ENCODE measurements at places on chromosomes 6 and 20. TPM values are rescaled to one million over a fixed set of nuclear protein-coding genes. Genes with fewer than 3 reads are reported as not detected.

DNA sequence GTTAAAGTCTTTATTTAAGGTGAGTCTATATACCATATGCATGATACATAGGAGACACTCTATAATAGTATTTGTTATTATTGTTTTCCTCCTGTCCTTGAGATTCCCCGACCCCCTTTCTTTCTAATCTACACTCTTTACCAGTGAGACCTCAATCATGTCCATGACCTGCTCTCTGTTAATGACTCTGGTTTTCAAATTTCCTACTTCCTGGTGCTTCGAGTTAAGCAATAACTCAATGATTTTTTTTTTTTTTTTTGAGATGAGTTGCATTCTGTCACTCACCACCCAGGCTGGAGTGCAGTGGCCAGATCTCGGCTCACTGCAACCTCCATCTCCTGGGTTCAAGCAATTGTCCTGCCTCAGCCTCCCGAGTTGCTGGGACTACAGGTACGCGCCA lies 574.6 kb upstream of the SLC35B3 start:
- H3K4me1 ChIP-seq, result no peaks in the 10 kb centered on the region
- no peaks in the 10 kb centered on the region for H3K27me3 ChIP-seq
- no peak overlapping the region for H3K4me3 ChIP-seq
- H3K27ac ChIP-seq, result no peak overlapping the region
- no peak for DNase-seq

GRCh38 chr6:51495096-51495495 lies 592.3 kb downstream of the PKHD1 start:
- DNase-seq, result peak; percentile 27
- H3K36me3 ChIP-seq, result no peaks in the 10 kb centered on the region
- no peak overlapping the region for H3K4me3 ChIP-seq
- H3K4me1 ChIP-seq, result no peaks in the 10 kb centered on the region
- H3K27me3 ChIP-seq, result no peaks in the 10 kb centered on the region
- H3K27ac ChIP-seq, result no peak overlapping the region

Gene ZBTB46
- total RNA-seq, result 0.58 TPM

DNA sequence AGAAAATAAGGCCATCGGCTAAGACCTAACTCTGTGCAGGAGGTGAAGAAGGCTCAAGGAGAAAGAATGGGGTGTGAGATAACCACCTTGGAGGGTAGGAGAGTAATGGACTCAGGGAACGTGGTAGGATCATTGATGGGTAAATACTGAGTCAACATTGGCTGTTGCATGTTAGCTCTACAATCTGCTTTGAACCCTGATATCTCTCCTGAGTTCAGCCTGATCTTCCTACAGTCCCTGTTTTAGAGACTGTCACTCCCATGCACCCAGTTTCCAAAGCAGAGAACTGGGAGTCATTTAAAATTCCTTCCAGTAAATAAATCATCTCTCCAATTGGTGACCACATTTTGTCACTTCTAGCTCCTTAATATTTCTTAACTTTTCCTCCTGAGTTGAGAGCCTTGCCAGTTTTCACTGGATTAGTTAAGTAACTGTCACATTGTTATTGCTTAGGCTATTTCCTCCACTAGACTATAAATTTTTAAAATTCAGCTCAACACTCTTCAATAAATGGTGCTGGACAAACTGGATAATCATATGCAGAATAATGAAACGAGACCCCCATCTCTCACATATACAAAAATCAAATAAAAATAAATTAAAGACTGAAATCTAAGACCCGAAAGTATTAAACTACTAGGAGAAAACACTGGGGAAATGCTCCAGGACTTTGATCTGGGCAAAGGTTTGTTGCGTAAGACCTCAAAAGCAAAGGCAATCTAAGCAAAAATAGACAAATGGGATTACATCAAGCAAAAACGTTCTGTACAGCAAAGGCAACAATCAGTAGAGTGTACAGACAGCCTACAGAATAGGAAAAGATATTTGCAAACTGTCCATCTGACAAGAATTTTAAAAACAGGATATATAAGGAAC lies 138.9 kb upstream of the TMEM170B start:
- DNase-seq, result peak; percentile 41
- no peaks in the 10 kb centered on the region for H3K36me3 ChIP-seq
- H3K4me1 ChIP-seq, result no peaks in the 10 kb centered on the region
- no peaks in the 10 kb centered on the region for H3K27me3 ChIP-seq
- H3K27ac ChIP-seq, result no peak overlapping the region
- no peak overlapping the region for H3K4me3 ChIP-seq

DNA sequence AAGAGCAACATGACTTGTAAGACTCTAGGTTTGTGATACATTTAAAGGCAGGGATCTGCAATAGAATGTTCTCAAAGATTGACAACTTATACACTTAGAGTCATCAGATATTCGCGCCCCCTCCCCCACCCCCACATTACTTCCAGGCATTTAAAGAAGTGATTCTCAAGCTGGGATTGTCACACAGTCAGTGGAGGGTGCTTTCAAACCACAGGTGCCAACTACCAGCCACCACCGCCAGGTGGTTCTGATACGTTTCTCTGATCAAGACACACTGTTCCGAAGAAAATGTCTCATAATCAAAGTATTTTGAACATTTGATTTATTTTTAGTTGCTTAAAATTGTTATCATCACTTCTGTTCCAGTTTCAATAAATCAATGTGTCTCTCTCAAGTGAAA lies 357.5 kb downstream of the ESR1 start:
- peaks cover 36% of the 10 kb centered on the region for H3K36me3 ChIP-seq
- peaks cover 15% of the 10 kb centered on the region for H3K4me1 ChIP-seq
- no peaks in the 10 kb centered on the region for H3K27me3 ChIP-seq
- no peak overlapping the region for H3K4me3 ChIP-seq

DNA sequence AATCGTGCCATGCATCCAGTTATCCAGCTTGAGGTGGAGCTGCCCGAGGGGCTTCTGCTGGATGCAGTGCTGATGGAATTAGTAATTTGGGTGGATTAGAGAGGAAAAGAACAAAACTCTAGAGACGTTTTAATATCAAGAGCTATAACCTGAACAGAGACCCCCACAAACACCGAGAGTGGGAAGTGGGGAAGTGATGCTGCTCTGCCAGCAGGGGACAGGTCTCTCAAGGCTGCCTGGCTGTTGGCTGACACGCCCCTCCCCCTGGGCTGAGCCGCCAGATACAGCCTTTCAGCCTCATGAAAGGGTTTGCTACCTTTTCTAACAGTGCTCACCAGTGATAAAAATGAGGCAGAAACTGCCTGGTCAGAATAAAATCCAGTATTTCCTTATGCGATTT lies 9.6 kb downstream of the LEMD2 start:
- no peaks in the 10 kb centered on the region for H3K27me3 ChIP-seq
- no peak overlapping the region for H3K4me3 ChIP-seq
- DNase-seq, result no peak
- no peak overlapping the region for H3K27ac ChIP-seq
- H3K4me1 ChIP-seq, result no peaks in the 10 kb centered on the region

GRCh38 chr20:38673725-38674091 lies 50.6 kb upstream of the SLC32A1 start:
- no peak overlapping the region for H3K27ac ChIP-seq
- H3K4me3 ChIP-seq, result peak overlapping the region; percentile 36
- peak; percentile 32 for DNase-seq
- H3K36me3 ChIP-seq, result no peaks in the 10 kb centered on the region

GRCh38 chr6:158548418-158549161 lies 11.3 kb upstream of the TMEM181 start:
- no peak overlapping the region for H3K4me3 ChIP-seq
- peaks cover 24% of the 10 kb centered on the region for H3K4me1 ChIP-seq
- no peak overlapping the region for H3K27ac ChIP-seq
- no peaks in the 10 kb centered on the region for H3K36me3 ChIP-seq
- no peak for DNase-seq

DNA sequence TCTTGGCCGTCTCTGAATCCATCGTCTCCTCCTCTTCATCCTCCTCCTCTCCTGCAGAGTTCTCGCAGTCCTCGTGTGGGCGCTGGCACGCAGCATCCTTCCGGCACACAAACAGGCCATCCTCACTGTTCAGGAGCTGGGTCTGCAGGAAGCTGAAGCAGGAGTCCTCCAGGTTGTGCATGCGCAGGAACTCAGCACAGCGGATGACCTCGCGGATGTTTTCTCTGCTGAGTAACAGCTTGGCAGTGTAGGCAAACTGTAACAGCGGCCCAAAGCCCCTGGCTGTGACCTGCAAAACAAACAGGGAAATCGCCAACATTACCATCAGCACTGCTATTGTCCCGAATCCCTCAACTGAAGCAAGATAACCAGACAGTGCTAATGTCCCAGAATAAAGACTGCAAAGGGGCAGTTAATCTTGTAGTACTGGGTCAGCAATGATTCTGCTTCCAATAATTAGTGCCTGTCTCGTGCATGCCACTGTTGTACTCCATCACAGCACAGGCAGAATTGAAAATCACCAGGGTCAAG lies 57.4 kb downstream of the GJA10 start:
- peak; percentile 27 for DNase-seq
- H3K4me1 ChIP-seq, result no peaks in the 10 kb centered on the region
- no peak overlapping the region for H3K27ac ChIP-seq
- H3K36me3 ChIP-seq, result peaks cover 14% of the 10 kb centered on the region
- no peak overlapping the region for H3K4me3 ChIP-seq

- no peak overlapping the region for H3K27ac ChIP-seq
- no peaks in the 10 kb centered on the region for H3K36me3 ChIP-seq
- no peak overlapping the region for H3K4me3 ChIP-seq
These were observed 77.2 kb upstream of the ECI2 start for GRCh38 chr6:4212588-4212987.

Gene RAMACL
- total RNA-seq, result 3.5 TPM

Gene RSPH4A
- not detected for total RNA-seq

- no peaks in the 10 kb centered on the region for H3K36me3 ChIP-seq
- H3K27ac ChIP-seq, result no peak overlapping the region
- no peak overlapping the region for H3K4me3 ChIP-seq
- H3K4me1 ChIP-seq, result no peaks in the 10 kb centered on the region
- no peak for DNase-seq
- no peaks in the 10 kb centered on the region for H3K27me3 ChIP-seq
These were observed 13.7 kb downstream of the DDO start for GRCh38 chr6:110401585-110402176.

DNA sequence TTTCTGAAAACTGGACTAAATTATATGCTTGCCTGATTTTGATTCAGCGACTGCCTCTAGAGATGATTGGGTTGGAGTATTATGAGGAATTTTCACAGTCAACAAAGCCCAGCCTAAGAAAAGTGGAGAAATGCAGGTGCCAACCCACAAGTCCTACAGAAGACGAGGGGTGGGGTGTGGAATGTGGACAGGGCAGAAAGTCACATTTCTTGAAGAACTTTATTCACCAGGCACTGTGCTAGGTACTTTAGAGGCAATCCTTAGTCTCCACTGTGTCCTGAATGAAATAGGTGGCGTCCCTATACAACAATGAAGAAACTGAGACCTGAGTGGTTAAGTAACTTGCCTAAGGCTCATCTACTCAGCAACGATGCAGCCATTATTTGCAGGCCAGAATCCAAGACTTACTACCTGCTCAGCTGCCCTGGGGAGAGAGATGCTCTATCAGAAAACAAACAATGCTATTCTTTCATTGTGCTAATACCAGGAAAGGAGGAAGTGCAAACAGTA lies 106.3 kb downstream of the RNF144B start:
- peak; percentile 58 for DNase-seq
- no peaks in the 10 kb centered on the region for H3K27me3 ChIP-seq
- no peaks in the 10 kb centered on the region for H3K36me3 ChIP-seq
- H3K27ac ChIP-seq, result peak overlapping the region; percentile 53

- DNase-seq, result no peak
- no peak overlapping the region for H3K27ac ChIP-seq
- H3K4me1 ChIP-seq, result peaks cover 2% of the 10 kb centered on the region
- peaks cover 10% of the 10 kb centered on the region for H3K27me3 ChIP-seq
These were observed 13.8 kb upstream of the ZBP1 start for GRCh38 chr20:57633945-57634491.

Gene RIPOR2
- 12.3 TPM for total RNA-seq

GRCh38 chr6:161139304-161139765 lies 134.5 kb downstream of the AGPAT4 start:
- H3K4me1 ChIP-seq, result no peaks in the 10 kb centered on the region
- no peak overlapping the region for H3K4me3 ChIP-seq
- H3K27me3 ChIP-seq, result no peaks in the 10 kb centered on the region
- H3K36me3 ChIP-seq, result no peaks in the 10 kb centered on the region
- DNase-seq, result no peak

DNA sequence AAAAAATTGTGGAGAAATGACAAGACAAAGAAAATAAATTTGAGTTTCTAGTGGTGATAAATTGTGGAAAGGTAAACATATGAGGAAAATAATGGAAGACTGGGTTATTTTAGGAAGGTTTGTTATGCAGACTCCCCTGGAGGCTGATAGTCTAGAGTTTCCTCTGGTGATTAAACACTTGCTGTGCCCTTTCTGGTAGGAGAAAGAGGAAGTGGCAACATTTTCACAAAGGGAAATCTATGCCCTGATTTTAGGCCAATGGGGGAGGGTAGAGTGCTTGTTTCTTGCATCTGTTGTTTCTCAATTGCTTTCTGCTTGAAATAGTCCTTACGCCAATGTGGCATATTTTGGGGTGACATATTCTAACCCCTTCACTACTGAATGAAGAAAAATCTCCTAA lies 129.1 kb upstream of the DOK5 start:
- no peak overlapping the region for H3K27ac ChIP-seq
- no peak overlapping the region for H3K4me3 ChIP-seq
- no peaks in the 10 kb centered on the region for H3K27me3 ChIP-seq
- peaks cover 21% of the 10 kb centered on the region for H3K4me1 ChIP-seq
- DNase-seq, result no peak

DNA sequence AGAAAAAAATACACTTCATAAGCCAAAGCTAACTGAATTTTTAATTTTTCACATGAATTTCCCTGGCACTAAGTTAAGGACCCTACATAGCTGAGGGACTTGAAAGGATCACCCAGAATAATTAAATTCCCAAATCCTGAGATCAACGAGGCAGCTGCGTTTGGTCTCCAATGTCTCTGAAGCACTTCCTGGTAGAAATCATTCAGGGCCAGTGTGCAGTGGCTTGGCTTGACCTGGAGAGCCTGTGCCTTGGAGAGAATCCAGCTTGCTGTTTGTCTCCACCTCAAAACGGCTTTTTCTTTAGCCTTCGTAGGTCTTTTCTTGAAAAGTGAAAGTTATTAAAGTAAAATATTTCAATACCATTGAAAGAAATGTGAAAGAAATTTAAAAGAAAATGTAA lies 92.4 kb downstream of the SMOC2 start:
- peak overlapping the region; percentile 20 for H3K27ac ChIP-seq

DNA sequence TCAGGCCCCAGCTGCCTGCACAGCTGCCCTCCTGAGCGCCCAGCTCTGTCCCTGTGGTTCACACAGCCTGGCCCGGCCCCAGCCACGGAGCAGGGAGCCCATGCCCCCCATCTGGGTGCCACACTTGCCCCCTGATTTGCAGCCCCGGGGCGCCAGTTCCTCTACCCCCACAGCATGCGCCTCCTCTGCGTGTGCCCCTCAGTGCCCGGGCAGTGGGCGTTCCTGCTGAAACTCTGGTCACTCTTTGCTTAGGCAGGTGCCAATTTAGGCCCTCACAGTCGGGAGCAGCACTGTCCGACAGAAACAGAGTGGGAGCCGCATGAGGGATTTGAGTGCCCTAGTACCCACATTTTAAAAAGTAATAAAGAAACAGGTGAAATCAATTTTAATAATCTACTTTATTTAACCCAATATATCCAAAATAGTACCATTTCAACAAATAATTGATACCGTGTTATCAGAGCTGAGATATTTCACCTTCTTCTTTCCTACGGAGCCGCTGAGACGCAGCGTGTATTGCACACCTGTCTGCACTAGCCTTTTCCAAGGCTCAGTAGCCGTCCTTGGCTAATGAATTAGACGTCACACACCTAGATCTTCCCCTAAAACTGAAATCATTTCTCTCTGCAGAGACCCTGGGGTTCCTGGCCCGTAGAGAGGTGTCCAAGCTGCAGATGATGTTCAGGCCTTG lies 106.4 kb downstream of the ASXL1 start:
- no peaks in the 10 kb centered on the region for H3K27me3 ChIP-seq
- no peak overlapping the region for H3K4me3 ChIP-seq

- H3K27me3 ChIP-seq, result no peaks in the 10 kb centered on the region
- DNase-seq, result no peak
- no peaks in the 10 kb centered on the region for H3K36me3 ChIP-seq
These were observed 68.2 kb downstream of the NOX3 start for GRCh38 chr6:155387481-155387880.

Gene ADGRB3
- not detected for total RNA-seq

Data from stomach (tissue), 19 donors.